ENCODE measurements at places on chromosomes 12 and 14.

GRCh38 chr12:27142101-27142721 is 59.8 kb upstream of the C12orf71 start:
- DNase-seq, result no peak

DNA sequence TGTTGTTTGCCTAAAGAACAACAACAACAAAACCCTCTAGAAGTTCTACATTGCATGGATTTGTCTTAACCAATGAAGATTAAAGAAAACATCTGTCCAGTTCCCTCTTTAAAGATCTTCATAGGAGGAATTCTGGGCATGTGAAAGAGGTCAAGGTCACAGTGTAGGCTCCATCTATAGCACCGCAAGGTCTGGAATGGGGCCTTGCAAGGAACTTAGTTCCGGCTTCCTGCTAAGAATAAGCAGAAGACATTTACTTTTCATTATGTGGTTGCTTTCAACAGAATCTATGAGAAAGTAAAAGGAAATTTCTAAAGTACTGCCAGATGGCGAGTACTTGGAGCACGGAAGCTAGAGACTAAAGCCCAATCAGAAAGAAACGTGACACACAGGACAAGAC is 57.2 kb upstream of the GNPNAT1 start:
- DNase-seq, result no peak

- DNase-seq, result no peak
Measured at GRCh38 chr12:26280869-26281268, 85.5 kb downstream of the SSPN start.

GRCh38 chr14:75578786-75579337 is 442 bp downstream of the FLVCR2 start:
- DNase-seq, result no peak

DNA sequence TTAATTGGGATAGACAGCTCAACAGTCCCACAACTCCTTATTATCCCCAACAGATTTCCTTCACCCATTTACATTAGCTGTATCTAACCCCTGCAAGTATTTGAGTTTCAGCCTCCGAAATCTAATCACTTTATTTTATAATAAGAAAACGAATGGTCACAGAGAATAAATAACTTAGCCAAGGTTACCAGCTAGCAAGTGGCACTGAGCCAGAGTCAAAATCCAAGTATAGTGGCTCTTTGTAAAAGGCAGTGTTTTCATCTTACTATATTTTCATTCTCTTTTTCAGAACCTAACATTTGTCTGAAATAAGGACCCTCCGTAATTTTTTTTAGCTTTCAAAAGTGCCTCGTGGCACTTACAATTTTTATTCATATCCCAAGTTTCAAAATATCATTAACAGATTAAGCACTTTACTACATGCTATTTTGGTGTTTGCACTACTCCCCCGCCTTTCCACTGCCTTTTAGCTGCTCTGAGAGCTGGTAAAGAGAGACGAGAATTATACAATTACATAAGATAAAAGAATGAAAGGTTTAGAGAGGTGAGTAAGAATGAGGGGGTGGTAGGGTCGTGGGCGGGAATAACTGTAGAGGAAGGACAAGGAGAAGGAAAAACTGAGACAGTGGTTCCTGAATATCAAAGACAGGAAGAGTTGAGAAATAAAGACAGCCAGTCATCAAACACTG is 3.7 kb upstream of the USP15 start:
- no peak for DNase-seq

DNA sequence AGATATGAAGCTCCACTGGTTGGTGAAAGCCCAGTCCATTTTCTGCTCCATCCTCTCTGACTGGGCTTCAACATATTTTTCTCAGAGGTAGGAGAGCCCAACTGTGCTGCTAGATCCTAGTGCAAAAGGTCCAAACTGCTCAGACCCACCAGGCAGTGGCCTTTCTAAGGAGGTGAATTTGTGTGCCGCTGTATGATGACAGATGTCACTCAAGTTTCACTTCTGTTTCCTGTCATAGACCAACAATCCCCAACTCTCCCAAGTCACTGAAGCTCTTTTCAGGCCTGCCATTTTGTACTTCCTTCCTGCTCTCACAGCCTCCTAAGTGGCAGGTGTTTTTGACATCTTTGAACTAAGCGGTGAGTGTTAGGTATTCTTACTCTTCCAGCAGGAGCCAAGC is 16.4 kb upstream of the RNASE4 start:
- no peak for DNase-seq

DNA sequence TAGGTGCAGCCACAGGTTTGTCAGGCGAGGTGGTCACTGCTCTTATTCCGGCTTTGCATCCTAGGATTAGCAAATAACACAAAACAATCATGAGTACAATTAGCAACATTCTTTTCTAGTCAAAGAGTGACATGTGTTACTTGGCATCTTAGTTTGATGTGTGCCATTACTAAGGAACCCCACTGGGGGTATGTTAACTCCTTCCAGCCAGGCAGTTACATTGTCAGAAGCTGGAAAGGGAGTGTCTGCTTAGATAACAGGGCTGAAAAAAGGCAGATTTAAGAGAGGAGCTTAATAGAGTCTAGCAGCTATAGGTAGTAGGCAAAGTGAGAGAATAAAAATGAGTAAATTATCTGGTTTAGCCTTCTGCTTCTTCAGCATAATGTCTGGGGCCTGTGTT is 30.5 kb upstream of the METAP2 start:
- no peak for DNase-seq

- peak; percentile 89 for DNase-seq
Measured at GRCh38 chr12:122681814-122682213, 21.3 kb downstream of the HCAR2 start.

DNA sequence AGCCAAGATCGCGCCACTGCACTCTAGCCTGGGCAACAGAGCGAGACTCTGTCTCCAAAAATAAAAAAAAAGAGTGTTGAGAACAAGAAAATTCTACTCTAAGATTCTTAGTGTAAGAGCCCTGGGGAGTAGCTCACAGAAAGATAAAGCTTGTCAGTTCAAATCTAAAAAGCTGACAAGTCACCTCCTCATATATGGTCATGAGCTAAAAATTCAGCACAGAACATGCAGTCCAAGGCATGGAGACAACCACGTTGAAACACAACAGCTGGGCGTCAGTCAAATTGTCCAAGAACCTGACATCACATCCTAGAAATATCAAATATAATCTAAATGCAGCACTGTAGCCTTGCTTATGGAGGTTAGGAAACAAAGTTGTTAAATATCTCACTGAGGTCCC is 47.8 kb downstream of the CLIP1 start:
- no peak for DNase-seq

- no peak for DNase-seq
Measured at GRCh38 chr12:104247698-104248097, 32.1 kb downstream of the TXNRD1 start.

DNA sequence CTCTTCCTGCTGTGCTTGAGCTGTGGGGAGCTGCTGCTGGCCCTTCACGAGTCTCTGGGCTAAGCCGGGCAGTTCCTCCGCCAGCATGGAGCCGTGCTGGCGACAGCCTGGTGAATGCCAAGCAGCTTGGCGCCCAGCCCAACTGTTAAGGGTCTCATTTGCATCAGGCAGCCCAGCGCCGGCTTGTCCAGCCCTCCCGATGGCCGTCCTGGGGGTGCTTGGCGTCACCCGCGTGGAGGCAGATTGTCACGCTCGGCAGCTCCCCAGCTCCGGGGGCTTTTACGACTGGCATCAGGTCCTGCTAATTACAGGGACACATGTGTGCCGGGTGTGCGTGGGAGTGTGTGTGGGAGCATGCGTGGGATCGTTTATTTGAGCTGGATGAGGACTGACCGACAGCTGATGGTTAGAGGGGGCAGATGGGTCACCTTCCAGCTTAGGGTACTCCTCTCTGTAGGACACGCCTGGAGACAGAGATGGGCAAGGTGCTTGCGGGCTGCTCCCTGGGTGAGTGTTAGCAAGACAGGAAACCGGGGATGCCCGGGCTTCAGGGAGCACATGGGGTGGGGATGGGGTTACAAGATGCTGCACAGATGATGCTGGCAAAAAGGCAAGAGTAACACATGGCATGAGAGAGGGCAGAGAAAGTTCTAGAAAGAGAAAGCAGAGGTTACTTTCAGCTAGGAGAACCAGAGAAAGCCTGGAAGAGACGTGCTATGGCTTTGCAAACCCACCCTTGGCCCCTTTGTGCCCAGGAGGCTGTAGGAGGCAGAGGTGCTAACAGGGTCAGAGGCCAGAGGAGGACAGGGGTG is 64.1 kb downstream of the KIF26A start:
- DNase-seq, result no peak

GRCh38 chr14:73153272-73153671 is 17.0 kb downstream of the PSEN1 start:
- no peak for DNase-seq

- no peak for DNase-seq
Measured at GRCh38 chr12:124851342-124851741, 12.3 kb downstream of the SCARB1 start.

All from T1000 (cell line).